Esophagus mucosa (tissue), 1 donor: ENCODE measurements at places on chromosomes 7 and 10.
A peak's percentile ranks its signal among the peaks of the same experiment; 100 is the strongest.

- ATAC-seq, result no peak
Observed at GRCh38 chr10:29026065-29026797, 262.6 kb upstream of the LYZL1 start.

DNA sequence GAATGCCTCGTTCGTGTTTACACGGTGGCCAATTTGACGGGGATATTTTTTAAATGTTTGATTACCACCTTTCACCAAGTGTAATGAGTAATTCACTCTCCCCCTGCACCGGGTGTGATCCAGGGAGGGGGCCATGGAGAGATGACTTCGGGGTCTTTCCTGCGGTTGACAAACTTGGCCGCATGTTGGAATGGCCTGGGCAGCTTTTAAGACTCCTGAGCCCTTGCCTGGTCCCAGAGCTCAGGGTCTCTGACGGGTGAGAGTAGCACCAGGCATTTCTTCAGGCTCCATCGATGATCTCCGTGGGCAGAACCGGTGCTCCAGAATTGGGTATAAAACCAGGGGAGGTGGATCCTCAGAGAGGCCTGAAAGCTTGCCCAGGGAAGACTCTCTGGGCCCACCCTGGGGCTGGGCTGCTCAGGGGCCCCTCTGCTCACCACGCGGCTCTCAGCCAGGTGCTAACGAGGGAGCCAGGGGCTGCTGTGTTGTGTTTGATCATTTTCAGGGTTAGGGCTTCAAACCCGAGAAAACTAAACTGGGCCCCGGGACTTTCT is 882 bp downstream of the ZNF282 start:
- no peak for ATAC-seq

DNA sequence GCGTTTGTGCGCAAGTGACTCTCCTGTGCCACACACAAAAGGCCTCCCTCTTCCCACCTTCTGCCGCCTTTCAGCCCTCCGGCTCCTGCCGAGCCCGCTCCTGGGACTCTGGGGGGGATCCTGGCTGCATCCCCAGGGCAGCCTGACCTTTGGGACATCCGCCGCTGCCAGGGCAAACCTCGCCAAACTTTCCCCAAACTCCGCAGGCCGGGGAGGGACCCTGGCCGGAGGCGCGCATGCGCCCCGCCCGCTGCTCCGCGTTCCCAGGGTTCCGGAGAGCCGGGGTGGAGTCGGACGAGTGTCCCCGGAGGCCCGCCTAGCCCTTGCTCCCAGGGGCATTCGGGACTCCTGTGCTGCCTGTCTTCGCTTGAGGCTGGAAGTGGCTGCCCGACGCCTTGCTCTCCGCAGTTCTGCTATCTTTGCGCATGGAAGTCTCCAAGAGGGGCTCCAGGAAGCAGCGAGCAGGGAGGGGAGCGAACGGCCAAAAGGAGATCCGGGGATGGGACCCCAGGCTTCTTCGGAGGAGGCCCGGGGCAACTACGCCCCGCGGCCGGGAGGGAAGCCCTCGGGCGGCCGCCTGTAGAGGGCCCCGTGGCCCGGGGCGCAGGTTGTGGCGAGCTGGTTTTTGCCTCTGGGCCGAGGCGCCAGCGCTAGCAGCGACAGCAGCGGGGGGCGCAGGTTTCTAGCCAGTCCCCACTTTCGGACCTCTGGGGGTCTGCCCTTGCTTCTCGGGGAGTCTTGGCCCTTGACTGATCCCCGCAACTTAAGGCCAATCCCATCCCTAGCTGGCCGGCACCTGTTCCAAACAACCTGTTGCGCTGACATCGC is 7.0 kb downstream of the PTF1A start:
- ATAC-seq, result no peak

DNA sequence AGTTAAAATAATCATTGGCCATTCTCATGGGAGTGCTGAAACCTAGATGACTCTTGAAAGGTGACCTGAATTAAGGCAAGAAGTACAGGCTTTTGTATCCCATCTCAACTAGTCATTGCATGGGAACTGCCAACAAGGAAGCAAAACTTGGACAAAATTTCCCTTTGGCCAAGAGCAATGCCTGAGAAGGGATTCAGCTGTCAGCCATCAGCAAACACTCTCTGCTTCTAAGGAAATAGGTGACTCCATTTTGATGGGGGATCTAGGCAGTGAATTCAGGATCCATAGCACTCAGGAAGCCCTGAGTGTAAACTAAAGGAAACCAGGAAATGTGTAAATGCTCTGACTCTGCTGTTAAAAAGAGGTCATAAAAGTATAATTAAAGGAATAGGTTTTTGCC is 221.5 kb upstream of the TMEM229A start:
- ATAC-seq, result no peak

DNA sequence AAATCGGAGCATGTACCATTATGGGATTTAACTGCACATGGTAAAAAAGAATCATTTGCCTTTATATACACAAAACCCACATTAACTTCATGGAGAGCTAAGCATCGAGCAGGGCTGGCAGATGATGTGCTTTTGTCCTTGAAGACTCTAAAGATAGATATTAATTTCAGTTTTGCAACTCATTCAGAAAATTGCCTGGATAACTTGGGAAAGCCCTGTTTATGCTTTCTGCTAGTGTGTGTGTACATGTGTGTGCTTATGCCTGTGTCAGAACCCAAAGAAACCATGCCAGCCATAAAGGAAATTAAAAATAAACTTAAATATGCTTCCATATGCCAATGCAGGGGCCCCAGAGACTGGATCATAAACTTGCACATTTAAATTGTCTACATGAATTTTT is 640.0 kb downstream of the PARD3 start:
- ATAC-seq, result no peak

DNA sequence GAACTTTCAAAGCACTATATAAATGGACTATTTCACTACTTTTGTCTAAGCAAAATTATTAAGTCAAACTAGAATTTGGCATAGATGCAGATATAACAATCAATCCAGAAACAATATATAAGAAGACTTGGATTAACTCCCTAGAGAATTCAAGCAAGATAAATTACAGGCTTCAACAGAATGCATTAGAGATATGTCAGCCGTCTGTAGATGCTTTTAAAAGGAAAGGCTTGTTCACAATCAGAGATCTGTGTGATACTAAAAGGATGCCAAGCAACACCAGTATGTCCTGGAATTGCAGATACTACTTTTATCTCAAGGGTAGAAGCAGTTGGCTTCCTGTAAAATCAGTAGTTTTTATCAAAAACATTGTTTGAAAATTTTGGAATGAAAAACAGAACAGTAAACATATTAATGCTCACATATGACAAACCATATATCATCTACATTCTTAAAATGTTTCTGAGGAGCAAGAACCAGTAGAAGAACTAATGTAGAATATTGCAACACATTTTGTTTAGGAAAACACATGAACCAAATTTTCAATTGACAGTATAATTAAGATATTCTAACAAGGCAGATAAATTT is 947.9 kb upstream of the LRRN3 start:
- no peak for ATAC-seq

DNA sequence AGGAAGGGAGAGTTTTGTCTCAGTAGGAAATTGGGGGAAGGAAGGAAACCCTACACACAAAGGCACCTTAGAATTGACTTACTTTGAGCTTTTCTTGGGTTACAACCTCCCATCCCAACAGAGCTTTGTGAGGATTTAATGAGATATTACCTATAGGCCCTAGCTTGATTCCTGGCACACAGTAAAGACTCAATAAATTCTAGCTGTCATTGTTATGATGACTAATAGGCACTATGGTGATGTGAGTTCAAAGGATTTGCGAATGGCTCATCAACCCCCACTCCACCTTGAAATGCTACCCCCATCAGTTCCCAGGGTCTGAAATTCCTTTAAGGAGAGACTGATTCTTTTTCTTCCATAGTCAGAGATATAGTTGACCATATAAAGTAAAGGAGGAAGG is 67.9 kb upstream of the SMNDC1 start:
- peak; percentile 59 for ATAC-seq

- peak; percentile 75 for ATAC-seq
Observed at GRCh38 chr10:28179006-28179742, 123.7 kb downstream of the MPP7 start.

DNA sequence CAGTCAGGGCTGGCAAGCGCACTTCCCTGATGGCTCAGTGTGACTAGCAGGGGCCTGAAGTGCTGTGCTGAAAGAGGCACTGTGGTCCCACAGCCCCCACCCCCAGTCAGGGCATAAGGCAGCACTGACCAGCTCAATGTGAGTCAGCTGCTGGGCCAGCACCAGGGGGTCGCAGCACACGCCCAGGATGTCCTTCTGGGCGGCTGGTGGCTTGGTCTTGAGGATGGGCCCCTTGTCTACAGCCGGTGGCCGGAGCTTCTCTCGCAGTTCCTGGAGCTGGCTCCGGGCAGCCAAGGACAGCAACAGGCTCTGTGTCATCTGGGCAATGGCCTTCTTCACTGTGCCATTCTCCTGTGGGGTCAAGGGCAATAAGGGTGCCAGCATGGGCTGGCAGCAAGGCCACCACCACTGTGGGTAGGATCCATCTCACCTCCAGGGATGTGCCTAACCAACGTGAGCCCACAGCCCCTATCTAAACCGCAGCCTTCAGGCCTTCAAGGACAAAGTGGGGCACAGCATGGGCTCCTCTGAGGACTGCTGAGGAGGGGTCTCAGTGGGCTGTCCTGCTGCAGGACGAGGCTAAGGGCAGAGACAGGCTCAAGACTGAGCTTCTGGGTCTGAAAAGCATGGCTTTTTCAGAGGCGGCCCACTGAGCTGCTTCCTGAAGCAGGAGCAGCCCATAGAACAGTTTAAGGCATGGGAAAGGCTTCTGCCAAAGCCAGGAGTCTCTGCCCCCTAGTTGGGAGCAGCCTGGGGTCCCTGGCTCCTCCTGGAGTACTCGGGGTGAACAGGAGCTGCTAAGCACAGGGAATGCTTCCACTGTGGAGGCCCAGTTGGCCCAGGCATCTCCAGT is 62.5 kb downstream of the CSGALNACT2 start:
- ATAC-seq, result no peak

DNA sequence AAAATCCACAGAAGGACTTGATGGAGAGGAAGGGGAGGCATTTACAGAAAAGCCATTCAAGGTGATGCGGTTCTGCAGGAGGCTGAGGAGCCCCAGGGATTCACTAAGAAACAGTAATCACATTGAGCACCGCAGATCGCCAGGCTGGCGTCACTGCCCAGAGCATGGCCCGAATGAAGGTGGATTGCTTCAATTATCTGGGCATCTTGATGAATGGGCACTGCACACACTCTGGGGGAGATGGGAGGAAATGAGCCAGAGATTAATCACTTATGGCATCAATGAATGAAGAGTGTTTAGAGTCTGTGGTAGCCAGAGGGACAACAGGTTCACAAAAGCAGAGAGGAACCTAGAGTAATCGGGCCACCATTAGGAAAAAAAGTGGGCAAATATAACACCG is 292.1 kb downstream of the ZEB1 start:
- ATAC-seq, result no peak

- ATAC-seq, result no peak
Observed at GRCh38 chr7:91811236-91811635, 69.3 kb downstream of the MTERF1 start.

DNA sequence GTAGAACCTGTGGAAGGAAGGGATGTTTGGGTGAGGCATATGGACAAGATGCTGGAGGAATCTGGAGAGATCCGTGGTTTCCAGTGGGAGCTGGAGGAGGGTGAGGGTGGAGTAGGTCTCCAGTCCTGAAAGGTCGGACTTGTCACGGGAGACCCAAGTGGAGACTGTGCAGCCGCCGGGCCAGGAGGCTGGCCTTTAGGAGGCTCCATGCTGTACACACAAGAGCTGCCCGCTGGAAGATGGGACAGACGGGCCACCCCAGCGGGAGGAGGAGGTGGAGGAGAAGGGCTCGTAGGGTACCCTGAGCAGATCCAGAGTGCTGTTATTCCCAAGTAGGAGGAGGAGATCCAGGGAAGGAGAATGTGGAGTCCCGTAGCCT is 106.7 kb downstream of the NKX6-2 start:
- no peak for ATAC-seq

DNA sequence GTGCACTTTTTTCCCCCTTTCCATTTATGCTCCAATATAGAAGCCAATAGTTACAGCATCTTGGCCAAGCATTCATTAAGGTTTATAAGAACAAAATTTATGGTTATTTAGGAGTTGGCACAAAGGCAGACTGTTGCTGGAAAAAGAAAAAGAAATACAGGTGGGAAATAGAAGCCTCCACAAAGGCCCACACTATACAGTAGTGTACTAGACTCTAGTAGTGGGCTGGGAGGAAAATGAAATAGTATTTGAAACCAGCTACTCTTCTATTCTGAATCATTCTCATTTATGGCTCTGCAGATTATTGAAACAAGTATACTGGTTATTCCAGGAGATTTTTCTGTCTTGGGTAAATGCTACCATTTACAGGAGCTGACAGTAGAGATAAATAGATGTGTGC is 80.9 kb upstream of the CDK6 start:
- no peak for ATAC-seq

DNA sequence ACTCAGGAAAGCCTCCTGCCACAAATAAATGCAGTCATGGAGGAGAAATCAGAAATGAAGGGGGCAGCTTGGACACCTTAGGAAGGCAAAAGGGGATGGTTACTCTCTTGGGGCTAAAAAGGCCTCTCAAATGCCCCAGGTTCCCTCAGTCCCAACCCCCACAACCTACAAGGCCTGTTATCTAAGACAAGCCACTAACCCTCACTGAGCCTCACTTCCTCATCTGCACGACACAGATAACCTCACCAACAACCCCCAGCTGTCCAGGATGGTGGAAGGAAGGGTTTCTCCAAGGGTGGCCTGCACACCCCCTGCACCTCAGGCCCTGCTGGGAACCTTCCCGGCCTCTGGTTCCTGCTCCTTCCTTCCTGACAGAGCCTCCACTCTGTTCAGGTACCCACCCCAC is 29.2 kb downstream of the SORBS1 start:
- ATAC-seq, result no peak

DNA sequence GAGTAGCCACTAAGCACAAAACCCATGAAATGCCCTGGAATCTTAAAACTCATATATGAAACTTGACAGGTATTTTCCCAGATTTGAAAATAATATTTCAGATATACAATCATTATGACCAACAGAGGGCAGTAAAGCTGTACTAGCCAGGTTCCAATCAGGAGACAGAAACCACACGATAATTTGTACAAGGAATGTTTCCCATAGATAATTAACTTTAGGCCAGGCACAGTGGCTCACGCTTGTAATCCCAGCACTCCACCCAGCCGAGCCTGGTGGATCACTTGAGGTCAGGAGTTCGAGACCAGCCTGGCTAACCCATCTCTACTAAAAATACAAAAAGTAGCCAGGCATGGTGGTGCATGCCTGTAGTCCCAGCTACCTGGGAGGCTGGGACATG is 31.0 kb upstream of the NUB1 start:
- no peak for ATAC-seq

DNA sequence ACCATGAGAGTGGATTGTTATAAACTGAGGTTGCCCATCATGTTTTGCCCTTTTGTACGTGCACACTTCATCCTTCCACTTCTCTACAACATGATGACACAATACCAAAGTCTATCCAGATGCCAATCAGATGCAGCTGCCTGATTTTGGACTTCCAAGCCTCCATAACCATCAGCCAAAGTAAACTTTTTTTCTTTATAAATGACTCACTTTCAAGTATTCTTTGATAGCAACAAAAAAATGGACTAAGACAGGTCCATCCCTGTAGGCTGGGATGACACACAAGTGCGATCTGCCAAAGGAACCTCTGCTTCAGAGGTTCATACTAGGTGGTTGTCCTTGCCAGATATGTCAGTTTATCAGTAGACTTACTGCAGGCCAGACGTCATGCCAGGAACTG is 320.2 kb upstream of the FZD1 start:
- ATAC-seq, result no peak
